ENCODE measurements at places on chromosomes 1 and 21.

GRCh38 chr1:75969550-75969949 is 37.3 kb upstream of the ASB17 start:
- peak; percentile 84 for DNase-seq

DNA sequence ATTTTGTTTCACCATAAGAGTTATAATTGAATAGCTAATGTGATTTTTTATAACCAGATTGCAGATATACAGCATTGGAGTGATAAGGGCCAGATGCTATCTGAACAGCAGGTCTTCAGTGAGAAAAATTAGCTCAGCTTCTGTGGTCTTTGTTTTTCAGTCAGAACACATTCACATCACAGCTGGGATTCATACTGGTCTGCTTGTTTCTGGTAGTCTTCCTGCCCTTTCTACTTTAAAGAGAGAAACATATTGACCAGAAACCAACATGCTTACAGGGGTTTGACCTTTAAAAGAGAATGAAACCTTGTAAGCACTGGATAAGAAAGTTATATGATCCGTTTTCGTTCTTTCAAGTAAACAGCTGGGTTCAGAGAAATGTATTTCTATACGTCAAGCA is 213.7 kb upstream of the TMPRSS15 start:
- DNase-seq, result no peak

DNA sequence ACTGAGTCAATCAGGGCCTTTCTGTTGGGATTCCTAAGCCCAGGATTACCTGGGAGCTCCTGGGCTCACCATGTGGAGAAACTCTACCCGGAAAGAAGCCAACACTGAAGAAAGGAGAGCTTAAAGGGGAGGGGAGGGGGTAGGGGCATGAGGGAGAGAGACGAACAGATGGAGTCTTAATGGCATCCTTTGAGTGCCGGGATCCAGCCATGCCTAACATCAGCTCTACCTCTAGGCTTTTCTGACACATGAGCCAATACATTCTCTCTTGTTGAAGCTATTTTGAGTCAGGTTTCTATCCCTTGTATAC is 75.0 kb downstream of the NPHP4 start:
- no peak for DNase-seq

GRCh38 chr21:44834231-44834950 is 16.5 kb upstream of the SUMO3 start:
- DNase-seq, result no peak

GRCh38 chr1:31717341-31717740 is 13.5 kb upstream of the COL16A1 start:
- peak; percentile 77 for DNase-seq

GRCh38 chr1:156551066-156551643 is 21.2 kb downstream of the IQGAP3 start:
- DNase-seq, result no peak

DNA sequence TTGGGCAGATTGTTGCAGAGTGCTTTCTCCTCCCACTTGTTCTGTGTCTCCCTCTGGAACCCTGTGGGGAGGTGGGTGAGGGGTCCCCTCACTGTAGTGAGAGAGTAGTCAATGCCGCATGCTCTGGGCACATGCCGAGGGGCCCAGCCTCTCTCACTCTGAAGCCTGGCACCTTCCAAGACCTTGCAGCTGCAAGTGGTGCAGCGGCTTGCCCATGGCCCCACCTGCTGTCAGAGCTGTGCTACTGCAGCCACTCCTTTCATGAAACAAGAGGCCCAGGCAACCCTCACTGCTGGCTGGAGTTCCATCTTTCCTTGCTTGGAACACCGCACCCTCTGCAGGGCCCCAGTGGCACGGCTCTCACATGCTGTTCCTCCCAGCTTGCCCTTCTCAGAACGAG is 58.4 kb upstream of the COL6A1 start:
- DNase-seq, result peak; percentile 59

GRCh38 chr1:153081736-153082135 is 10.3 kb upstream of the SPRR2B start:
- no peak for DNase-seq

- peak; percentile 33 for DNase-seq
Observed at GRCh38 chr1:186183970-186184628, 191.0 kb downstream of the TPR start.

- DNase-seq, result no peak
Observed at GRCh38 chr1:39639305-39640130, at the start of gene HEYL. HEYL (minus strand) TSS chr1:39639643; CDS start chr1:39639625, 18 bp downstream.

DNA sequence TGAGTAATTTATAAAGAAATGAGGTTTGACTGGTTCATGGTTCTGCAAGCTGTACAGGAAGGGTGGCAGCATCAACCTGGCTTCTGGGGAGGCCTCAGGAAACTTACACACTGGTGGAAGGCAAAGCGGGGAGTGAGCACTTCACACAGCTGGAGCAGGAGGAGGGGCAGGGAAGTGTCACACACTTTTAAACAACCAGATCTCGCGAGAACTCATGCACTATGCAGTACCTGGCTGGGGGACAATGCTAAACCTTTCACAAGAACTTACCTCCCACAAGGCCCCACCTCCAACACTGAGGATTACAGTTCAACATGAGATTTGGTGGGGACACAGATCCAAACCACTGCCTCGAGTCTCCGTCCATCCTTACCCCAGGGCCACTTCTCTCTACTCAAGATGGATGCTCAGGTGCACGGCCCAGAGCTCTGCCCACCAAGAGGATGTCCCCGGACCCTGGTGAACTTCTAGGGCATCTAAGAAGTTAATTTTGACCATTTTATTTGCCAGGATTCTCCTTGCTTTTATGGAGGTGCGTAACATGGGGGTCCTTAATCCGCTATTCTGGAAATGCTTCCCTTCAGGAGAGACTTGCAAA is 22.7 kb upstream of the ACTRT2 start:
- DNase-seq, result no peak

GRCh38 chr1:196308176-196308575 is 300.1 kb downstream of the KCNT2 start:
- no peak for DNase-seq

DNA sequence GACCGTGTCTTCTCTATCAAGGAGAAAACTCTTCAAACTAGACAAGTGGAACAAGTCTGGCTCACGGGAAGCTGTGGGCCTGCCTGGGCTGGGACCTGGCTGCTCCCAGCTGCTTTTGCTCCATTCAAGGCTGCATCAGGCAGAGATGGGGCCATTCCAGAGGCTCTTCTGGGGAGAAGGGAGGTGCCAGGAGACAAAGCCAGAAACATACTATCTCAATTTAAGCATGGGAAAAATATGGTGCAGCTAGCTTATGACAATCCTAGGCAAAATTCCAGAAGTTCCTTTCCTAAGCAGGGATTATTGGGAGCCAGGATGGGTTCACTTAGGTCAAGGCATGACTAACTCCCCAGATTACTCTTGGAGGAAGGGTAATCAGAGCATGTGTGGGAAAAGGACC is 90.8 kb upstream of the SLC2A1 start:
- no peak for DNase-seq

- DNase-seq, result no peak
Observed at GRCh38 chr1:186837806-186838205, 9.1 kb downstream of the PLA2G4A start.

- DNase-seq, result peak; percentile 31
Observed at GRCh38 chr1:147496571-147497210, 44.6 kb upstream of the BCL9 start.

- DNase-seq, result peak; percentile 78
Observed at GRCh38 chr1:44924835-44925464, 61.4 kb downstream of the EIF2B3 start.

- DNase-seq, result peak; percentile 46
Observed at GRCh38 chr1:31765041-31765467, 914 bp upstream of the ADGRB2 start.

GRCh38 chr1:178867670-178868069 is 3.2 kb downstream of the ANGPTL1 start:
- DNase-seq, result no peak

GRCh38 chr1:31725777-31726535 is 22.1 kb upstream of the COL16A1 start:
- DNase-seq, result no peak

- DNase-seq, result peak; percentile 31
Observed at GRCh38 chr1:172089768-172090510, 248.6 kb downstream of the DNM3 start.

DNA sequence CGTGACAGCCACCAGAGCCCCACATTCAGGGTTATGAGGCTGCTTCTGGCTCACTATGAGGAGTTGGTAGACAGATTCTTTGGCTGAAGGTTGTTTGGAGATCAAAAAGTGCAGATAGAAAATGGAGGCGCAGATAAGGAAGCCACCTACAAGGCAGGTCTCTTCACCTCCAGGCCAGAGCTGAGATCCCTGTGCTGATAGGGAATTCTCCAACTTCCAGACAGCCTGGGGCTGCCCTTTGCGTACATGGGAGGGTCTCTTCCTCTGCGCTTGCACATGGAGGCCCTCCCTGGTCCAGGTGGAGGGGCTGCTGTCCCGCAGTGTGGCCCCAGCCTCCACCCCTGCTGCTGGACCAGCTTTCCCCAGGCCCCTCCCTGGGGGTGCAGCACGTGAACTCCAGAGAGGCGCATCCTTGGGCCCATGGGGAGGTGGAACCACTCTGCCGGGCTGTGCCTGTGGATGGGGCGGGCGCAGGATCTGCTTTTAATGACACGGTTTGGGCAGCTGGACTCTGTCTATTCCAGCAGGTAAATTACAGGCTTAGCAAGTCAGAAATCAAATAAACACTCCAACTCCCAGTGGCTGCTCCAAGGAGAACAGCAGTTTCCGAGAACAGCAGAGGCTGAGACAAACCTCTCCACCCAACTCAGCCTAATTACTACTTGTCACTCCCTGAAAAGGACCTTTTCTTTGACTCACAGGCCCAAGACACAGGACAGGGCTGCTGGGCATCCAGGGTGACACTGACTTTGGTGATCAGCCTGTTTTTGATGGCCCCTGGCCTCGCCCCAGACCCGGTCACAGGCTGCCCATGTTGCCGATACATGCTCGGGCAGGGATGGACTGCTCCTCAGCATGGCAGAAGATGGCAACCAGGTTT is 12.4 kb downstream of the OXCT2 start:
- DNase-seq, result no peak

- DNase-seq, result no peak
Observed at GRCh38 chr1:96544831-96545221, 176.8 kb upstream of the PTBP2 start.

DNA sequence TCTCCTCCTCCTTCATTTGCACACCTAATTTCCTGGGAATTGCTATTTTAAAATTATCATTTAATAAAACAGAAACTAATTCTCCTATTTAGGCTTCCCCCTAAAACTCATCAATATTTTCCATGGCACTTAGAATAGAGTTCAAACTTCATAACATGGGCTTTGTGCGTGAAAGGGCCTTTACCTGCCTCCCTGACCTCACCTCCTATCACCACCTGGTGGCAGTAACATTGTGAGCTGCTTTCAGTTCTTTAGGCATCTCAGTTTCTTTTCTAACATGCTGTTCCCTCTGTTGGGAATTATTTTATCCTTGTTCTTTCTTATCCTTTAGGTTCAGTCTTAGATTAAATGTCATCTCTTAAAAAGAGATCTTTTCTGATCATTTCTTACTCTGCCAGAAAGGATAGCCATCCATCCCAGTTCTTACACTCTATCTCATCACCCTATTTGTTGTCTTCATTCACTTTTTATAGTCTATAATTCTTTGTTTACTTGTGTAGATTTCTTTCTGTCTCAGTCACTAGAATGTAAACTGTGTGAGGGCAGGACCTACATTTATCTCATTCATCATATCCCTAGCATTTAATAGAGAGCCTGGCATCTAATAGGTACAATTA is 133.8 kb upstream of the KIAA1614 start:
- peak; percentile 17 for DNase-seq

DNA sequence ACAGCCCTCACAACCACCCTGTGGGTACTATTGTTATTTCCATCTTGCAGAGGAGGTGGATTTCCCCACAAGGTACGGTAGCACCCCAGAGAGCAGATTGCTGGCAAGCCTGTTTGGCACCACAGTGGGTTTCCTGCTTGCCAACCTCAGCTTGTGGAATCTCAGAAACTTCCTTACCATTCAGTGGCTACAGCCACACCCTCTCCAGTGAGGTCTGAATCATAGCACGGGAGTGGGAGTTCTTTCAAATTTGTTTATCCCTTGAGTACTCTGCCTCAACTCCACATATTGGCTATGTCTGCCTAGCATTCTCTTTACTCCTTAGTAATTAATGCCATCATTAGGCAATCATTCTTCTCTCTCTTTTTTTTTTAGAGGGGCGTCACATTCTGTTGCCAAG is 162.1 kb downstream of the PTPRU start:
- peak; percentile 59 for DNase-seq

DNA sequence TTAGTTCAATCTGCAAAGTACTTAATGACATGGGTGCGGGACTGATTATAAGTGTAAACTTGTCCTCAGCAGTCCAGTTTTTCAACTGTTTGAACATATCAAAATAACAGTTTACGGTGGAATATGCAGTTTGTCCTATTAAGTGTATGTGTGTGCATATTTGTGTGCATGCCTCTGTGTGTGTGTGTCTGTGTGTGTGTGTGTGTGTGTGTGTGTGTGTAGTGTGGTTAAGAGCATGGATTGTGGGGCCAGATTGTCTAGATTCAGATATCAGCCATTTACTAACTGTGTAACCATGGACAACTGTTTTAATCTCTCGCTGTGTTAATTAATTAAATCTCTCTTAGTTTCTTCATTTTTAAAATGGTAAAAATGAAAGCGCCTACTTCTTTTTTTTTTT is 39.0 kb downstream of the NEXN start:
- no peak for DNase-seq

DNA sequence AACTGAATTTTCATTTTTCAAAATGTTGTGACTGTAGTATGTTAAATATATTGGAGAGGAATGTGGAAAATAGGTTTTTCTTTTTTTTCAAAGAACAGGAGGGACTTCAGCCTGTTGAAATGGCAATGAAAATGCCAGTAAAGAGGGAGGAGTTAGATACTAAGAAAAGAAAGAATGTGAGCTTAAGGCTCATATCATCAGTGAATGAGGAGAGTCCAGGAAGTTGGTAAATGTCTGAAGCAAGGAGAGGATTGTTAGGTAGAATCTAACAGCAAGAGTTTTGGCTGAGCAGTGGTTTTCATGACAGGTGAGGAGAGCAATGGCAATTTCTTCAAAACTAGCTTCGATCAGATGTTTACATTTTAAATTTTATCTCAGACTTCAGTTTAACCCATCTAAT is 43.0 kb downstream of the PLA2G4A start:
- DNase-seq, result no peak

DNA sequence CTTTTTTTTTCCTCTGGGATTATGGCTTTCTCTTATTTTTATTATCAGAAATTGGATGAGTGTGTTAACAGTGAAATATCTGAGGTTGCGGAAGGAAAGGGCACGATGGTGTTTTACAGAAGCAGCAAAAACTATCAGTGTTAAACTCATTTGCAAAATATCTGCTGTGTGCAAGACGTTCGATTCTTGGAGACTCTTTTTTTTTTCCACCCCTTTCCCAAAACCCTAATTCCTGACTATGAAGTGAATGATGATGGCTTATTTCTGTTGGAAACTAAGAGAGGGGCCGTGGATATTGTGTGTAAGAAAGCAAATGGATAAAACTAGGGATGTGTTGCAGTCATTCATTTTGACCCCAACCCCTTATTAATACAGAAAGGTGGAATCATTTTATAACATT is 677 bp downstream of the NCAM2 start:
- DNase-seq, result no peak
